ENCODE measurements at places on chromosomes 4 and X.

- H3K4me3 ChIP-seq, result no peak overlapping the region
- no peaks in the 10 kb centered on the region for H3K4me1 ChIP-seq
- H3K36me3 ChIP-seq, result no peaks in the 10 kb centered on the region
- no peak for DNase-seq
- H3K27me3 ChIP-seq, result no peaks in the 10 kb centered on the region
Observed at GRCh38 chr4:140172960-140173359, 19.0 kb upstream of the MAML3 start.

- H3K4me3 ChIP-seq, result peak overlapping the region; percentile 25
- no peaks in the 10 kb centered on the region for H3K4me1 ChIP-seq
- H3K36me3 ChIP-seq, result no peaks in the 10 kb centered on the region
- peak; percentile 67 for DNase-seq
- peak overlapping the region; percentile 80 for H3K27ac ChIP-seq
- H3K27me3 ChIP-seq, result no peaks in the 10 kb centered on the region
Observed at GRCh38 chrX:68894513-68895340, 65.9 kb downstream of the EFNB1 start.

GRCh38 chrX:102154900-102155805 lies 624 bp downstream of the BEX5 start:
- DNase-seq, result peak; percentile 45
- no peaks in the 10 kb centered on the region for H3K36me3 ChIP-seq
- peaks cover 2% of the 10 kb centered on the region for H3K27me3 ChIP-seq
- H3K4me1 ChIP-seq, result no peaks in the 10 kb centered on the region

- H3K4me1 ChIP-seq, result peaks cover 8% of the 10 kb centered on the region
- no peak overlapping the region for H3K4me3 ChIP-seq
- H3K36me3 ChIP-seq, result no peaks in the 10 kb centered on the region
- DNase-seq, result no peak
- no peak overlapping the region for H3K27ac ChIP-seq
Observed at GRCh38 chr4:141133999-141134995, 1.0 kb upstream of the RNF150 start.

GRCh38 chr4:15006416-15007024 lies 4.2 kb downstream of the CPEB2 start:
- no peak for DNase-seq
- no peaks in the 10 kb centered on the region for H3K36me3 ChIP-seq
- H3K4me1 ChIP-seq, result no peaks in the 10 kb centered on the region
- no peaks in the 10 kb centered on the region for H3K27me3 ChIP-seq

- H3K4me1 ChIP-seq, result no peaks in the 10 kb centered on the region
- H3K27me3 ChIP-seq, result no peaks in the 10 kb centered on the region
- DNase-seq, result peak; percentile 42
- no peak overlapping the region for H3K4me3 ChIP-seq
- no peak overlapping the region for H3K27ac ChIP-seq
Observed at GRCh38 chr4:38468339-38468866, 195.6 kb upstream of the KLF3 start.

GRCh38 chrX:149916745-149917392 lies 12.5 kb upstream of the HSFX4 start:
- H3K27ac ChIP-seq, result no peak overlapping the region
- DNase-seq, result no peak
- no peaks in the 10 kb centered on the region for H3K36me3 ChIP-seq
- no peak overlapping the region for H3K4me3 ChIP-seq
- H3K27me3 ChIP-seq, result no peaks in the 10 kb centered on the region

GRCh38 chrX:103614999-103615398 lies 7.2 kb downstream of the TCEAL3 start:
- no peak overlapping the region for H3K4me3 ChIP-seq
- no peaks in the 10 kb centered on the region for H3K27me3 ChIP-seq
- H3K36me3 ChIP-seq, result no peaks in the 10 kb centered on the region
- H3K4me1 ChIP-seq, result no peaks in the 10 kb centered on the region

GRCh38 chr4:151906438-151906837 lies 145.6 kb upstream of the GATB start:
- no peaks in the 10 kb centered on the region for H3K27me3 ChIP-seq
- H3K4me1 ChIP-seq, result no peaks in the 10 kb centered on the region
- H3K27ac ChIP-seq, result no peak overlapping the region
- no peak for DNase-seq
- no peak overlapping the region for H3K4me3 ChIP-seq

DNA sequence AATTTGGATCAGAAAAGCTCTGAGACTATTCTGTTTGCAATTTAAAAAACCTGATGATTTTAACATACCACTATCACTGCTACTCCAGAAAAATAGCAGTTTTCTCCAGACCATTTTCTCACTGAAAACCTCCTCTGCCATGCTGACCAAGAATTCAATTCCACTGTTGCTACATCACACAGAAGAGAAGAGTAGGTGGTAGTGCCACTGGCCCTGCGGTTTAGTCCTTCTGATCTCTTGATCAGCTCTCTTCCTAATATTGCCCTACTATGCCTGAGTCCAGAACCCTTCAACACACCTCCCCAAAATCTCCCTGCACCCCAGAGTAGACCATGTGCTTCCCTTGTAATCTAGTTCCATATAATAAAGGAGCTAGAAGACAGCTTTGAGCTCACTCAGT lies 55.8 kb upstream of the HS3ST1 start:
- no peaks in the 10 kb centered on the region for H3K36me3 ChIP-seq
- H3K27me3 ChIP-seq, result no peaks in the 10 kb centered on the region
- no peak for DNase-seq

DNA sequence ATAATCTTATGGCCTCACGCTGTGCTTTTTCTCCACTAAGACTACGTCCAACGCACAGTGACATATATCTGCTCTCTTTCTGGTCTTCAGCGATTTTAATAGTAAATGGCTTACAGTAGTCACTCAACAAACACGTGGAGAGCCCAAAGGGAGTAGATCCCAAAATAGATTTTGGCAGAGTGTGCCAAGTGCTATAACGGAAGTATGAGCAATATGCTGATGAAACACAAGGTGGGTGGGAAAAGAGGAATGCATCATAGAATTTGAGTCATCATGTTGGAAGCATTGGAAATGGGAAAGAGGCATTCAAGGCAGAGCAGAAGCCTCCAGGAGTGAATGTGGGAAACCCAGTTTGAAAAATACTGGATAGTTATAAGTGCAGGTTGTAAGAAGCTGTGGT lies 129.1 kb upstream of the LDB2 start:
- H3K36me3 ChIP-seq, result no peaks in the 10 kb centered on the region
- H3K4me3 ChIP-seq, result no peak overlapping the region
- no peak overlapping the region for H3K27ac ChIP-seq

- no peak overlapping the region for H3K4me3 ChIP-seq
- H3K4me1 ChIP-seq, result no peaks in the 10 kb centered on the region
- H3K36me3 ChIP-seq, result no peaks in the 10 kb centered on the region
- no peaks in the 10 kb centered on the region for H3K27me3 ChIP-seq
Observed at GRCh38 chrX:7083468-7084396, 63.8 kb upstream of the STS start.

- H3K36me3 ChIP-seq, result no peaks in the 10 kb centered on the region
- H3K27me3 ChIP-seq, result peaks cover 2% of the 10 kb centered on the region
- peaks cover 6% of the 10 kb centered on the region for H3K4me1 ChIP-seq
- DNase-seq, result no peak
Observed at GRCh38 chrX:104695593-104695992, 129.6 kb downstream of the IL1RAPL2 start.

GRCh38 chrX:16807548-16807947 lies 21.3 kb downstream of the TXLNG start:
- peak overlapping the region; percentile 53 for H3K27ac ChIP-seq
- no peaks in the 10 kb centered on the region for H3K27me3 ChIP-seq
- H3K4me1 ChIP-seq, result peaks cover 11% of the 10 kb centered on the region
- H3K4me3 ChIP-seq, result peak overlapping the region; percentile 37
- no peak for DNase-seq
- H3K36me3 ChIP-seq, result no peaks in the 10 kb centered on the region

DNA sequence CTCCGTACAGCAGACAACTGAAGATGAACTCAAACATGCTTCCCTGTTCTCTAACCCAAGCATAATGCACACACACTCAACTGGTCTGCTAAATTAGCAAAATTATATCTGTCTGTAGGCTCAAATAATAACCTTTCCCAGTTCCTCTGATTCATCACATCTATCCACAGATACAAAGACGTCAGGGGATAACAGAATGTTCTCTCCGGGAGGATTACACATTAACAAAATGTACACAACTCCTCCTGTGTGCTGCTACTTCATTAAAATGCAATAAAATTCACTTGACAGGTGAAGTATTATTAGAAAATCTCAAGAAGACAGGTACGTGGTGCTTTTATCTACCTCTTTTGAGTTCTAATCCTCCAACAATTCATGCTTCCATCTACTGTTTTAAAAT lies 57.4 kb downstream of the FAT1 start:
- H3K36me3 ChIP-seq, result peaks cover 7% of the 10 kb centered on the region
- no peaks in the 10 kb centered on the region for H3K27me3 ChIP-seq
- H3K4me3 ChIP-seq, result no peak overlapping the region
- peaks cover 12% of the 10 kb centered on the region for H3K4me1 ChIP-seq

DNA sequence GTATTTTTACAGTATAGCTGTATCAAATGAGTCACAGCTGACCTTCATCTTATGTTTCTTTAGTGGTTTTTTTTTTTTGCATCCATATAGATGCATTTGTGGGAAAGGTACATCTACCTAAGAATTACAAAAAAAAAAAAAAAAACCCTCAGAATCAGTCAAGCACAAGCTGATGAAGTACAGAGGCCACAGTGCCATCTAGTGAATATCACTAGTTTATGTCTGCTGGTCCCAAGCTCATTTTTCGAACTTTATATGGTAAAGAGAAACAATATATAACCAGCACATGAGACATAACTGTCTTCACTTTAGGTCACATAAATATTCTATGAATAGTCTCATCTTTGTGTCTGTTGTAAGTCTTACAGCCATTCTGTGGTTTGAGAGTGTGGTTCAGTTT lies 220.1 kb downstream of the DLG3 start:
- DNase-seq, result peak; percentile 25
- H3K27ac ChIP-seq, result no peak overlapping the region
- H3K4me1 ChIP-seq, result no peaks in the 10 kb centered on the region
- H3K36me3 ChIP-seq, result no peaks in the 10 kb centered on the region

- H3K27ac ChIP-seq, result no peak overlapping the region
- H3K27me3 ChIP-seq, result no peaks in the 10 kb centered on the region
- H3K4me1 ChIP-seq, result no peaks in the 10 kb centered on the region
- DNase-seq, result no peak
- H3K36me3 ChIP-seq, result no peaks in the 10 kb centered on the region
- H3K4me3 ChIP-seq, result no peak overlapping the region
Observed at GRCh38 chr4:79623021-79623870, 215.2 kb upstream of the GK2 start.

DNA sequence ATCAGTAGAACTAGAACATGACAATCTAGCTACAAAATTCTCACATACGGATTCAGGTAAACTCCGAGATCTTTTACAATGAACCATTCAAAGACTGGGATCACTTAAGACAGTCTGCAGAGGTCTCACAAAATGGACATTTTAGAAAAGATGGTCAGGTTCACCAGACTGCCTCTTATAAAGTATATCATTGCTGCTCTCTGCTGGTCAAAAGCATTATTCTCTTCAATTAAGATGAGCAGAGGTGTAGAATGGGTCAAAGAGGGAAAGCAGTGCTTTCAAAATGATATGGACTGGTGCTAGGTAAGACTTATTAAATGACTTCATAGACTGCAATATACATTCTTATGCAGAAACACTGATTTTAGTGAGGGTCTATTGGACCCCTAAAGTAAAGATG lies 434.7 kb downstream of the PACRGL start:
- no peak overlapping the region for H3K27ac ChIP-seq
- H3K4me3 ChIP-seq, result no peak overlapping the region
- DNase-seq, result peak; percentile 37
- no peaks in the 10 kb centered on the region for H3K4me1 ChIP-seq
- no peaks in the 10 kb centered on the region for H3K36me3 ChIP-seq
- no peaks in the 10 kb centered on the region for H3K27me3 ChIP-seq

DNA sequence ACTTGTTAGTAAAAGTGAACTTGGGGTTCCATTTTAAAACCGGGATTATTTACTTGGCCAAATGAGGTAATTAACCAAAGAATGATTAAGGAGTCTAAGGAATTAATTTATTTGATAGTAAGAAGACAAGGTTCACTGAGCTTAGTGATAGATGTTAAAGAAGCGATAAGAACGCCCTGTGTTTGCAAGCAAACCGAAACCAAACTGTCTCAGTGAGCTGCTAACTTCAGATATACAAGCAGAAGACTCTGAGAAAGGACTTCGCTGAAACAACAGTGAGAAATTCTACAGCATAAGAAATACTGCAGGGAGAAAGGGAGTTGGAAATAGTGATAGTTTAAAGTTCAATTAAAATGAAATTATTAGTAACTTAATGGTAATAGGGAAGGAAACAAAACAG lies 37.6 kb upstream of the SHISA3 start:
- no peaks in the 10 kb centered on the region for H3K27me3 ChIP-seq
- H3K27ac ChIP-seq, result no peak overlapping the region
- no peaks in the 10 kb centered on the region for H3K36me3 ChIP-seq
- no peak overlapping the region for H3K4me3 ChIP-seq
- DNase-seq, result no peak

GRCh38 chr4:4677556-4678522 lies 136.0 kb upstream of the STX18 start:
- no peaks in the 10 kb centered on the region for H3K36me3 ChIP-seq
- peaks cover 10% of the 10 kb centered on the region for H3K4me1 ChIP-seq
- no peak overlapping the region for H3K4me3 ChIP-seq
- H3K27me3 ChIP-seq, result no peaks in the 10 kb centered on the region

DNA sequence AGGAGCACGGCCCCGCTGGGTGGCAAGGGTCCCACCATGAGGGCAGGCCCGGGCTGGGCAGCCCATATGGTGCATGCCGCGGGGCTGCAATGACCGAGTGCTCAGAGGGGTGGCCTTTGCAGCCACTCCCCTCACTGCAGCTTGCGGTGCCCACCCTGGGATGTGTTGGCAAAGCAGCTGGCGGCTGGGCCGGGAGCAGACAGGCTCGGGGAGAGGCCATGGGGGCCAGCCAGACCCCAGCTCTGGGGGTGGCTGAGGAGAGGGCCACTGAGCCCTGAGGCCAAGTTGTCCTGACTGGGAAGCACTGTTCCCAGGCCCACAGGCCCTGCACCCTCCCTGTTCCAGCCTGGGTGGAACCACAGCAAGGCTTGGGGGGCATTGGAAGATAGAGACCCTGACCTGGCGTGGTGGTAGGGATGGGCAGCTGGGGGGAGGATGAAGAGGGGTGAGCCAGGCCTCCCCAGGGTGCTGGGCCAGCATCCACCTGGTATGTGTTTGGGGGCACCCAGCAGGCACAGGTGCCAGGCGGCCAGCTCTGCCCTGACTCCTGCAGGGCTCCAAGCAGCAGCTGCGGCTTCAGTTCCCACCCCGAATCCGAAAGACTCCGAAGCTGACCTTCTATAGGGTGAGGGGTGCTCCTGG lies 18.4 kb upstream of the RNF4 start:
- H3K36me3 ChIP-seq, result no peaks in the 10 kb centered on the region
- peak; percentile 59 for DNase-seq
- H3K27me3 ChIP-seq, result no peaks in the 10 kb centered on the region
- no peak overlapping the region for H3K27ac ChIP-seq
- H3K4me1 ChIP-seq, result no peaks in the 10 kb centered on the region

GRCh38 chr4:167100120-167100519 lies 134.2 kb downstream of the SPOCK3 start:
- no peaks in the 10 kb centered on the region for H3K27me3 ChIP-seq
- no peak overlapping the region for H3K27ac ChIP-seq
- DNase-seq, result no peak
- no peaks in the 10 kb centered on the region for H3K4me1 ChIP-seq

- H3K27ac ChIP-seq, result no peak overlapping the region
- peaks cover 3% of the 10 kb centered on the region for H3K36me3 ChIP-seq
- peaks cover 4% of the 10 kb centered on the region for H3K4me1 ChIP-seq
- peak overlapping the region; percentile 21 for H3K4me3 ChIP-seq
- DNase-seq, result no peak
- H3K27me3 ChIP-seq, result no peaks in the 10 kb centered on the region
Observed at GRCh38 chr4:186651624-186652023, 72.0 kb downstream of the FAT1 start.

GRCh38 chr4:4379540-4380087 lies 7.3 kb upstream of the NSG1 start:
- no peak overlapping the region for H3K4me3 ChIP-seq
- no peaks in the 10 kb centered on the region for H3K4me1 ChIP-seq
- no peak for DNase-seq
- no peaks in the 10 kb centered on the region for H3K36me3 ChIP-seq
